CD4-positive, alpha-beta T cell treated with Interleukin-2 at 100 ng/mL for 4 hours (primary cell): ENCODE measurements at places on chromosomes 13 and 19.

DNA sequence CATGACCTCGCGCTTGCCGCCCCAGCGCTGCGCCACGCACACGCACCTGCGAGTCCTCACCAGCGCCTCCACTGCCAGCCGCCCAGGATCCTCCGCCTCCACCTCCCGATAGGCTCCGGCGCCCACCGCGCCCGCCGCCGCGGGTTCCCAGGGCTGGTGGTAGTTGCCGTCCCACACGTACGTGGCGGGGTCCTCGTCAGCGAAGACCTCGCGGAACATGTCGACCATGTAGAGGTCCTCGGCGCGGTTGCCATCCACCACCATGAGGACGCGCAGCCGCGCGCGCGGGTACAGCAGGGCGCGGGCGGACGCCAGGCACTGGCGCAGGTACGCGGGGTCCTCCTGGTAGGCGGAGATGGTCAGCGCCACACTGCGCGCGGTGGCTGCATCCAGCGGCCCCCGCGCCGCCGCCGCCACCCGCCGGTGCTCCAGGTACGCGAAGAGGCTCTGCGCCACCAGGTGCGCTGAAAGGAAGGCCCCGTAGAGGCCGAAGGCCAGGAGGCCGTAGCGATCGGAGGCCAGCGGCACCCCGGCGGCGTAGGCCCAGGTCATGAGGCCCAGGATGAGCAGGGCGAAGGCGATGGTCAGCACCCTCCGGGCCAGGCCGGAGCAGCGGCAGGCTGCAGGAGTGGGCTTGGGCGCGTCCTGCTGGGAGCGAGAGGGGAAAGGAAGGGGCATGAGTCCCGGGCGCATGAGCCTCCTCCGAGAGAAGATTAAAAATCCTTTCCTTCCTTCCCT, 4.4 kb downstream of the HAS1 start:
- no peak for DNase-seq

DNA sequence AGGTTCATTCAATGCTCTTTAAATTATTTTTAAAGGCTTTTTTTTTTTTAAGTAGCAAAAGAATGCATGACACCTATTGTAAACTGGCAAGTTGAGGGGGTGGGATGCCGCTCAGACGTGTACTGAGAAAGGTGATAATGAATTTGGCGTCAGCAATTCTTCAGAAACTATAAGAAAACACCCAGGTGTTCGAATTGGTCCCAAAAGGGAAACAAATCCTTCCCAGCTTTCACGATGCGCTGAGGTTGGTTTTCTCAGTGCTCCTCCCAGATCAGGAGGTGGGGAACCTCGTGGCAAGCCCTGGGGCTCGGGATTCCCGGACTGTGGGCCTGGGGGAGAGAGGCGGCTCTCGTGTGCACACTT, 543 bp upstream of the FAM124A start:
- DNase-seq: no peak

GRCh38 chr13:106569233-106570095, 1.5 kb upstream of the ARGLU1 start:
- DNase-seq: no peak

DNA sequence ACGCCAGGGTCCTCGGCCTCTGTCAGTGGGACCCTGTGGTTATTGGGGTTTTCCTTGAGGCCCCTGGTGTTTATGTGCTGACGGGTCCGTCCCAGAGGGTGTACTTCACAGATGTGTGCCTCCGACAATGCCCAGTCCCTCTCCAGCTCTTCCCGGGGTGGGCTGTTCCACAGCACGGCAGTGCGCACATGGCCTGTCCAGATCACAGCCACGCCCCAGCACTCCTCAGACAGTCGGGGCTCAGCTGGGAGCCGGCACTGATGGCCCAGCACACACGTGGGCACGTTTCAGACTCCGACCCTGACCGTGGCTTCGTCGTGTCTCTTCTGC, 16.9 kb upstream of the F7 start:
- no peak for DNase-seq

- DNase-seq: peak; percentile 23
These were observed 76.2 kb upstream of the TNFSF11 start for GRCh38 chr13:42497798-42498197.

- DNase-seq: no peak
These were observed 4.5 kb downstream of the ZNF554 start for GRCh38 chr19:2824129-2824528.

- no peak for DNase-seq
These were observed 13.0 kb downstream of the CIC start for GRCh38 chr19:42281827-42282762.

DNA sequence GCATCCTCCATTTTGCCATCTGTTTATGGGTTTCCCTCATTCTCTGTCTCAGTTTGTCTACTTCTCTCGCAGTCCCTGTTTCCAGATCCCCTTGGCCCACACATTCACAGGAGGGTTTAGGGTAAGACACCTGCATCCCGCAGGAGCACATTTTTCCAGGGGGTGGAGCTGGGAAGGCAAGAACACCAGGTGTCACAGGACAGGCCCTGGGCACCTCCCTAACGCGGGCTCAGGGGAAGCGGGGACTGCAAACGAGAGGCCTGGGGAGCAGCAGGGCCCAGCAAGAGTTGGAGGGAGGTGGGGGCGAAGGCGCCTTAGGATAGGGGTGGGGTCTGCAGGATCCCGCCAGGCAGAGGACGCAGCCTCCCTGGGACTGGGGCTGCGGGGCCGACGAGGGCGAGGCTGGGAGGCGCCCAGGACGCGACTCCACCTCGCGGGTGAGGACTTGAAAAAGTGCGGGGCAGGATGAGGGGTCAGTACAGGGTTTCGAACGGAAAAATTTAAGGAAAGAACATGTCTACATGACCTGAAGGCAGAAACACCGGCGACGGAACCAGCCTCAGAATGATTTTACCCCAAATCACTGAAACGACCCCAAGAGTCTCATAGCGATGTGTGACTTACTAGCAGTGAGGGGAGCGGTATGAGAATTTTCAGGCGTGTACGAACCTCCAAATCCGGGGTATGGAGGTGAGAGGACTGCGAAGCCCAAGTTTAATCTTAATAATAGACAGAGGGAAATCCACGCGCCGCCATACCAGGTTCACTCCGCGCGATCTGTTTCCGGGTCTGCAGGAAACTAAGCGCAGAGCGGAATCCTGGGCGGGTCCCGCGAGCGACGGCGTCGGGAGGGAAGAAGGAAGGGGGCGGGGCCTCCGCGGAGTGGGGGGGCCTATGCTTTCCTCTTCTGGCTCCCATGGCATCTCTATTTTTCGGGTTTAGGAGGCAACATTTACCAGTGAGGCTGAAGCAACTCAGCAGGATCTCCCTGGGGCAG, 7.1 kb upstream of the ERVV-2 start:
- DNase-seq: no peak

GRCh38 chr13:37598597-37598996, at the start of gene POSTN:
POSTN (minus strand) TSS chr13:37598768; CDS start chr13:37598726, 42 bp downstream.
- no peak for DNase-seq

DNA sequence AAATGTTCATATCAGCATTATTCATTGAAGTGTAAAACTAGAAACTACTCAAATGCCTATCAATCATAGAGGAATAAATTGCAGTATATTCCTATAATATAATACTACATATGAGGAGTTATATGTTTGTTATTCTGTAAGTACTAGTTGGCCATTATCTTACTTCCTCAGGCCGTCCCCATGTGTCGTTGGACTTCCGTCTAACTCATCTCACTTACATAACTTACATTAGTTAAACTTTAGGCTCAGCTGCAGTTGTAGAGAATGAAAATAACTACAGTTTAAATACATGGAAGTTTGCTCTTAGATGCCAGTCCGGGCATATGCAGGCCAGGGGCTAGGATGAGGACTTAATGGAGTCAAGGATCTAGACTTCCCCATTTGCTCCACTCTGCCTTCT, 8.6 kb upstream of the EPSTI1 start:
- DNase-seq: no peak

DNA sequence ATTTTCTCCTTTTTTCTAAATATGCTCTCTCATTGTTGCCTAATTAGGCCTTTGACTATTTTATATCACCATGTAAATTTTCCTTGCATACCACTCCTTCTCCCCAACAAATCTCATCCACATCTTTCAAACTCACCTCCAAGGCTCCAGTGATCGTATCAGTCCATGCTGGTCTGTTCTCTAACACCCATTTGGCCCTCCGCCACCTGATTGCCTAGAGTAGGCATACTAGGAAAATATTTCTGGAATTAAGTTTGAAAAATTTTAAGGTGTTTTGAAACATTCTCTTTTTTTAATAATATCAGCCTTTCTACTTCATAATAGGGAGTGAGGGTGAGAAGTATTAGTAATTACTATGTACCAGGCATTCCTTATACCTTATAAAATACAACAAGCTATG, 473.9 kb downstream of the FGF9 start:
- no peak for DNase-seq

GRCh38 chr13:60164234-60164889, 634 bp upstream of the DIAPH3 start:
- peak; percentile 4 for DNase-seq

- no peak for DNase-seq
These were observed 447.1 kb downstream of the KLF12 start for GRCh38 chr13:73687087-73687486.

DNA sequence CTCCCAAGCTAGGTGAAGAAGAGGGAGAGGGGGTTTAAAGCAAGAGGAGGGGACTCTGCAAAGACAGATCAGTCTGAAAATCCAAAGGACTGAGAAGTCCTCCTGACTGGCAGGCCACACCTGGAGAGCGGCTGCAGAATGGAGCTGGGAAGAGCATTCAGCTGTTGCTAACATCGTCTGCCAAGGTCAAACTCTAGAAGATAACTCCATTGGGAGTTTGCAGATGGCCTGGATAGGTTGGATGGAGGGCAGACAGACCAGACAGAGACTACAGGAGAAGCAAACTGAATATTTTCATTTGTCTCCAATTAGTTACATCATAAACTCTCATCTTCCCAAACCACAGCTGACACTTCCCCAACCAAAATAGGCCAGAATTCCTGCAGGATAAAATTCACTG, 19.9 kb upstream of the SHISA2 start:
- no peak for DNase-seq

GRCh38 chr19:34880034-34880433, 46.7 kb upstream of the ZNF30 start:
- no peak for DNase-seq

GRCh38 chr13:107778094-107778493, 437.2 kb downstream of the LIG4 start:
- no peak for DNase-seq

- DNase-seq: no peak
These were observed 289.2 kb upstream of the KLF12 start for GRCh38 chr13:74423434-74423833.

DNA sequence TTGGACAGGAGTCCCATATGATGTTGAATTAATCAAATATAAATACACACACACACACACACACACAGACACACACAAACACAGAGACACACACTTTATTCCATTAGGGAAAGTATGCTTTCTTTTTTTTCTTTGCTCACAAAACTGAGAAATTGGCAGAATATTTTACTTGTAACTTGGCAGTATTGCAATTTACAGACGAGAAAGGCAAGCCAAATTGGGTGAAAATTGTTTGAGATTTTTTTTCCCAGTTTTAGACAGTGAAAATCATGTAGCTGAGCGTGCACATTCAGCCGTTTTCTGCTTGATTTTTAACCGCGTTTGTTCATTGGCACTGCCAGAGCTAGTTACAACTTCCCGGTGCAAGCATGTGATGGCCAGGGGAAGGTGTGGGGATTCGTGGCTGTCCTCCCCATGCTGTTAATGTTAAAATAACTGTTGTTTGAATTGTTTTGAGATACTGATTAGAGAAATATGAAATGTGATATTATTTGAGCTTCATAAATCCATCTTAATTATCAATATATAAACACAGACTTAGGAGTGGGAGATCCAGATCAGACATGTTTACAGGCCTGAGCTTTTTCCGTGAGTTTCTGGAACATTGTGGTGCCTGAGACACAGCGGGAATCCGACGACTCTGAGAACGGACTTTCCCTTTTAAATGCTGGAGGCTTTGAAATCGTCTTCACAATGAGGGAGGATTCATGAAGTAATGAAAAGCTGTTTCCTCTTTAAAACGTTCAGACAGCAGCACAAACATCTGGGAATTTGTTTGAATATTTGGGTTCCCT, 125.5 kb downstream of the KCNRG start:
- DNase-seq: no peak

- DNase-seq: no peak
These were observed 5.4 kb downstream of the MADCAM1 start for GRCh38 chr19:501646-502045.

- DNase-seq: peak; percentile 71
These were observed 9.9 kb downstream of the RANBP3 start for GRCh38 chr19:5967994-5968430.

- no peak for DNase-seq
These were observed 2.2 kb downstream of the ANGPTL4 start for GRCh38 chr19:8366121-8366581.
